Activated CD4-positive, CD25-positive, alpha-beta regulatory T cell treated with anti-CD3 and anti-CD28 coated beads, Interleukin-2, amount 50 U/mL, for 16 hours (primary cell): ENCODE measurements at places on chromosomes 12 and 14.

DNA sequence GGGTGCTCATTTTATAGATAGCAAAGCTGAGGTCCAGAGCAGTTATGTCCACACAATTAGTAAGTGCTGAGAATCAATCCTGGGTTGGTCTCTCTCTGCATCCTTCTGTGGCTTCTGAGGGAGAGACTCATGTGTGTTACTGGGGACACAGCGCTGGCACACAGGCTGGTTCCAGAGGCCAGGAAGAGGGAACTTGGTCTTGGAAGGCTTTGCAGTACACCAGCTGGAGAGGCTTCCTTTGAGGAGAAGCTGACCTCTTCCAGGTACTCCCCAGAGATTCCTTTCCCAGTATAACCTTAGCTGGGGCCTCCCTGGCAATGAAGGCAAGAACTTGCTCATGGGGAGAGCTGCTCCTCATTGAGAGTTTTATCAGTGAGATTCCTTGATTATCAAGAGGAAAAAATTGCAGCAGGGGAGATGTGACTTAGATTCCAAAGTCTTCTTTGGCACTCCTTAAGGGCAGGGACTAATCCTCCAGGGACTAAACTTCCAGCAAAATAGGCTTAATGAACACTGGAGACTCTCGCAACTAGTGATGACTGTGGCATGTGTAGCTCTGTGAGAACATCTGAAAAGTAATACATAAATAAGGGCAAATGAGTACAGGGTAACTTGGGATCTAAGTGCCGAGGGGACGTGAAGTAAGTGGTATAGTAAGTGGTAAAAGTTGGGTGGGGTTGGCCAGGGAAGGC, 13.9 kb upstream of the KRT80 start:
- DNase-seq, result no peak

DNA sequence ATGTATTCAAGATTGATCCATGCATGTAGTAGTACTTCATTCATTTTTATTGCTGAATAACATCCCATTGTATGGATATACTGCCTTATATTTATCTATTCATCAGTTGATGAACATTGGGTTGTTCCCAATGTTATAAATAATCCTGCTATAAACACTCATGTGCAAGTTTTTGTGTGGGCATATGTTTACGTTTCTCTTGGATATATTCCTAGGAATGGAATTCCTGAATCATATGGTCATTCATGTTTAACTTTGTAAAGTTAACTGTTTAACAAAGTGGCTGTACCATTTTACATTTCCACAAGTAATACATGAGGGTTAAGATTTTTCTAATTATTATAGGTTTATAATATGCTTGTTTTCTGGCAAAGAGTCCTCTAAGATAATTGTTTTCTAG, 1568.2 kb upstream of the SEL1L start:
- DNase-seq, result no peak

- DNase-seq, result no peak
Measured at GRCh38 chr12:78316136-78316535, 485.4 kb downstream of the NAV3 start.

- no peak for DNase-seq
Measured at GRCh38 chr12:42421844-42422779, 96.1 kb downstream of the PPHLN1 start.

DNA sequence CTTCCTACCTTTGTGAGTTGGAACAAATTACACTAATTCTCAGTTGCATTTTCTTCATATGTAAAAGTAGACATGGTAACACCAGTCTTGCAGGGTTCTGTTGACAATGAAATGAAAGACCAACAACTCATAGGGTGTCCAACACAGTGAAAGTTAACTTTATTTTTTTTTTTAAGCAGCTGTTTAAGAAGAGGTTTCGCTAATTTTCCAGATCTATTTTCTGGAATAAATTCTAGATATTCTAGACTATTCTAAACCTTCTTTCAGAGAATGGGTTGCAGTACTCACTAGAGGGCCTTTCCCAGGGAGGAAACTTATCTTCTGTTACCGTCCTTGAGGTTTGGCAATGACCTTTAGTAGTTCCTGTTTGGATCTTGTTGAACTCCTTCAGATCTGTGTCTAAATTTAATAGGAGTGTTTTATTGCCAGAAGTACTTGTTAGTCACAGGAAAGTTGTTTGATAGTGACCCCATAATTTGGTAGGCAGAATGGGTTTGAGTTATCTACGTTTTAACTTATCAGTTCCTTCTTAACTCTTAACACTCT, 2.8 kb upstream of the ART4 start:
- no peak for DNase-seq

DNA sequence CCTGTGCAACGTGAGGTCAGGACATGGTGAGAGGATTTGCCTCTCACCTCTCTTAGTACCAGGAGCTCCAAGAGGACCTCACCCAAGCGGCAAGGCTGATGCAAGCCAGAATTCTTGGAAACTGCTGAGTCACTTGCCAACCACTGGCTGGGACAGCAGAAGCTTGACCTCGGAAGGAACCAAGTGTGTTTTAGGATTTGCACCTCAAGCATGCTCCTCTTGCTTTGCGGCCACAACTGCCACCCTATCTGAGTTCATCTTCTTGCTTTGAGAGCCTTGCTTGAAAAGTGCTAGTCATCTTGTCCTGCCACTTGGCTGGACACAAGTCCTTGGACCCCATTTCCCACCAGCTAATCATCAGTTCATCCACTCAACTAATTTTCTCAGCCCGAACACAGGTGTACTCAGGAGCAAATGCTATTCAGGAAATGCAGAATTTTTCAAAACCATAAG, 195.8 kb downstream of the SLC25A21 start:
- no peak for DNase-seq

- no peak for DNase-seq
Measured at GRCh38 chr12:75259143-75259542, 49.5 kb upstream of the KCNC2 start.

DNA sequence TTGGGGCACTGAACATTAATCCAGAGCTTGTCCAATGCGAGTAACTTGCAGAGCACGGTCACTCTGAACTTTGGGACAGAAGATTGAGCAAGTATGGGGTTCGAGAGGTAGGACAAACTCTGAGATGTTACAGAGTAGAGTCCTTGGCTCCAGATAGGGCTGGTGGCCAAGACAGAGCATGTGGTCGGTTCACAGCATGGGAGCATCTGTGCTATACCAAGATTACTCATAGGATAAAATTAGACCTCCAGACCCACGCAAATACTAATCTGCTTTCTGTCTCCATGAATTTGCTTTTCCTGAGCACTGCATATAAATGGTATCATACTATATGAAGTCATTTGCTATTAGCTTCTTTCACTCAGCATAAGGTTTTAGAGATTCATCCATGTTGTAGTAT, 93.4 kb upstream of the TBX5 start:
- DNase-seq, result no peak

DNA sequence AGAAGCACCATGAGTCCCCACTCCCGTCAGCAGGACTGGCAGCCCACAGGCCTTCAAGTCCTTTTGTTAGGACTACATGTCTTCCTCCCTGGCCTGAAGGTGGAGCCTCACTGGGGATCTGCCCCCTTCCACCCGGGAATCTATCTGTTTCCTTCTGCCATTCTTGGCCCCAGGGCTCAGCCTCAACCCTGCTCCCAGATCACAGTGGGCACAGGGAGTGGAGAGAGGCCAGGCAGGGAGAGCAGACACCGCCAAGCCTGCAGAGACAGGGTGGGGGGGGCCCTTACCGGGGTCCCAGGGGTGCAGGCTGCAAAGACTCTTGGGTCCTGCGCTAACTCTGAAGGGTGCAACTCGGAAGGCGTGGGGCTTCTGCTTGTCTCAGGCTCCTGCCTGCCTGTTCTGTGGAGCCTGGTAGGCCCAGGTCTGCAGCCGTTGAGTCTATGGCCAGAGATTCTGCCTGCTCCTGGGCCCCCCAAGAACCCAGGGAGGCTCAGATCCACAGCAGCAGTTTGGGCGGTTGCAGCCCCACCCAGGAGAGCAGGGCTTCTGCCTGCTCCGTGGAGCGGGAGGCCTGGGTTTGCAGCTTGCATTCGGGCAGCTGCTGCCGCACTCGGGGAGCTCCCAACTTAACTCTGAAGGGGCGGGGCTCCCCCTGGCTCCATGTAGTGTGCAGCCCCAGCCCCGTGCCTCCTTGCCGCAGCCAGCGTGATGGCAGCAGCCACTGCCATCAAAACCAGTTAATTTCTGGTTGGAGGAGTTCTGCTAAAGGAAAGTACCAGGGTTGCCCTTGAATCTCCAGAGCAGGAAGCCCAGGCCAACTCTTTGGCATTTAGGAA, 21.7 kb upstream of the PLBD1 start:
- no peak for DNase-seq

GRCh38 chr12:67202011-67202677, 67.0 kb upstream of the CAND1 start:
- DNase-seq, result no peak

DNA sequence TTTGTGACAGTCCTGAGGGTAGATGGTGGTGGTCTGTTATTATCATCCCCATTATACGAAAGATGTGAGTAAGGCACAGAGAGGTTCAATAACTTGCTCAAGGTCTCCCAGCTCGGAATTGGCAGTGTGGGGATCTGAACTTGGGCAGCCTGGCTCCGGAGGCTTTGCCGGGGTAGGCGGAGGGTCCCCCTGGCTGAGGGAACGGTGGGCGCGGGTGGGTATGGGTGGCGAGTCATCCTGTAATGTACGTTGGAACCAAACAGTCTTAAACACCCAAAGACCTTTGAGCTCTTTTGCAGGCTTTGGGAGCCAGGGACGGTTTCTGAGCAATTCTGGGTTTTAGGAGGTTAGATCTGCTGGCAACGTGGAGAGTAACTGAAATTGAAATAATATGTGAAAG, 16.5 kb downstream of the SLC24A4 start:
- no peak for DNase-seq

- DNase-seq, result no peak
Measured at GRCh38 chr14:54197369-54197768, 199.4 kb upstream of the CDKN3 start.

DNA sequence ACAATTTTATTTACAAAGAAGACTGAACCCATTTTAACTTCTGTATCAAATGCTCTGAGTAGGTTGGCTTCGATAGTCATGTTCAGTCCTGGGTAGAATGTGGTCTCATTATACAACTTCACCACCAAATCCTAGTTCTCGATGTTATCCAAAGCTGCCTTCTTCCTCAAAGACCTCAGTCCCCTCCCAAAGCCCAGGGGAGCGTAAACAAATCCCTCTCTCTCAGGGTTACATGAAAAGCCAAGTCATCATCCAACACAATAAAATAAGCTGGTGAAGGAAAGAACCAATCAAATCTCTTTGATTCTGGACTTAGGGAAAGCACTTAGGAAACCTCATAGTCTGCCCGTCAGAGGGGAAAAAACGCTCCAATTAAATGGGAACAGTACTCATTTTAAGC, 9.1 kb downstream of the PTCSC3 start:
- DNase-seq, result no peak
